ENCODE measurements at places on chromosomes 1 and 21.

DNA sequence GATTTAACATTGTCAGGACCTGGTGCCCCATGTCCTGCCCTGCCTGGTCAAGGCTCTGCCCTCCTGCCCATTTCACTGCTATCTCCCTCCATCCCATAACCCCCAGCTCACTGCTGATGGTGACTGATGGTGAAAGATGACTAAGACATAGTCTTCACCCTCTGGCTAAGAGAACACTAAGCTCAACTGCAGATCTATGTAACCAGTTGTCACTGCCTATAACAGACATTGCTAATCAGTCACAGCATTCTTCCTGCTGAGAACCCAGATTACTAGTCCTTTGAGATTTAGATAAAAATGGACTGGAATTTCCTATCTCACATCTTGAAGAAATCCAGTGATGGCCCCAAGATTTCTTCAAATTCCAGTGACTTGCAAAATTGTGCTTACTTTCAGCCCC, 8.0 kb upstream of the ZNF362 start:
- no peak for DNase-seq

GRCh38 chr1:80083892-80084291, 1077.4 kb upstream of the ADGRL4 start:
- no peak for DNase-seq

- DNase-seq, result no peak
Observed at GRCh38 chr1:221059506-221059905, 180.3 kb downstream of the HLX start.

- DNase-seq, result no peak
Observed at GRCh38 chr1:203120325-203121153, 7.0 kb upstream of the ADORA1 start.

- DNase-seq, result no peak
Observed at GRCh38 chr1:104768466-104768865, 1018.8 kb downstream of the AMY1C start.

DNA sequence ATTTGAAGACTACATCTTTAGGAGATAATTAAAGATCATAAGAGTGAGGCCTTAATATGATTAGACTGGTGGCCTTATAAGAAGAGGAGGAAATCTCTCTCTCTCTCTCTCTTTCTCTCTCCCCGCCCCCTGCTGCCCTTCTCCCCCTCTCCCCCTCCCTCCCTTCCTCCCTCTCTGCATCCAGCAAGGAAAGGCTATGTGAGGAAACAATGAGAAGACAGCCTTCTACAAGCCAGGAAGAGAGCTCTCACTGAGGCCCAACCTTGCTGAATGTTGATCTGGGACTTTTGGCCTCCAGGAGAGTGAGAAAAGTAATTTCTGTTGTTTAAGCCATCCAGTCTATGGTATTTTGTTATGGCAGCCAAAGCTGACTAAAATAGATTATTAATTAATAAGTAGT, 21.6 kb downstream of the FOXD3 start:
- no peak for DNase-seq
